Activated CD4-positive, alpha-beta T cell treated with anti-CD3 and anti-CD28 coated beads, Interleukin-2, amount 50 U/mL, for 1 hour (primary cell): ENCODE measurements at places on chromosomes 7 and 10.

- no peak for DNase-seq
These were observed 135.7 kb downstream of the LCOR start for GRCh38 chr10:96967847-96968246.

- DNase-seq = no peak
These were observed 18.1 kb downstream of the VIPR2 start for GRCh38 chr7:159126311-159127260.

DNA sequence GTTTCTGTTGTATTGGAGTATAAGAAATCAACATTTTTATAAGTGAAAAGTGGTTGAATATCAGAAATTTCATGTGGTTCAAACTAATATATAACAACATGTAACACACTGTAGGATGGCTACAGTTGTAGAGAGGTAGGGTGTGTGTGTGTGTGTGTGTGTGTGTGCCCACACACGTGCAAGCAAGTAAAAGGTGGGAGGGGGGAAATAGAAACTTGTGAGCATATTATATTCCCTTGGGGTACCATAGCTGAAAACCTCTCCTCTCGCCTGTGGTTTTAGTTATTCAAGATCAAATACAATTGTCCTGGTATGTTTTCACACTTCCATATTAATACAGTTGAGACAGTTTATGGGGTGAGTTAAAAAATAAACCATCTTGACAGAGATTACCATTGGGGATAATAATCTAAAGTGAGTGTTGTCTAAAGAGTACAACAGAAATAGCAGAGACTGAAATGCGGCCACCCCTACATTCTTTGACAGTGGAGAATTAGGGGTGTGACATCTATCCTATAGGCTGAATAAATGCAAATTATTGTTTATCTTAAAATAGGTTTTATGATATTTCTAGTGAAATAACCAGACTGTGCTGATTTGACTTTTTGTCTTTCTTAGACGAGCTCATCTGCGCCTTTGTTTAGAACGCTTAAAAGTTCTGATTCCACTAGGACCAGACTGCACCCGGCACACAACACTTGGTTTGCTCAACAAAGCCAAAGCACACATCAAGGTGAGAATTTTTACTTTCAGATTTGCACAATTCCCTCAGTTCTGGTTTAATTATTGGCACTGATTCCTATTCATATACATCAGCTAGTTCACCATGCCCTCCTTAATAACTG, 25.9 kb downstream of the SMNDC1 start:
- DNase-seq = no peak

GRCh38 chr7:88254721-88255424, 35.0 kb upstream of the SRI start:
- no peak for DNase-seq

DNA sequence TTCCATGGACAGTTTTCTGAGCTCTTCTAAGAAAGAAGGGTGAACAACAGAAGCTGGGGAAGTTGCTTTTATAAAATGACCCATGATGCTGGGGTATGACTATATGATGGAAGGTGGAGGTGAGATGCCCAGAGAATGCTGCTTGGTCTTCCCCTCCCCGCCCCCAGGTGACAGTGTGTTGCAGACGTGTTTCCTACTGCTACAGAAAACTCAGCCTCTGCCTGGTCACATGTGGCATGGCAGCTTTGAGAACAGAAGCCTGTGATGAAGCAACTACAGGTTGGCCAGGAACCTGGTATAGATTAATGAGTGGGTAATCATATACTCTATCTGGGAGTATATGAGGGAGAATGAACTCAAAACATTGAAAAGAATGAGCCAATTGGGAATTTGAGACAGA, 67.1 kb downstream of the MTURN start:
- no peak for DNase-seq

DNA sequence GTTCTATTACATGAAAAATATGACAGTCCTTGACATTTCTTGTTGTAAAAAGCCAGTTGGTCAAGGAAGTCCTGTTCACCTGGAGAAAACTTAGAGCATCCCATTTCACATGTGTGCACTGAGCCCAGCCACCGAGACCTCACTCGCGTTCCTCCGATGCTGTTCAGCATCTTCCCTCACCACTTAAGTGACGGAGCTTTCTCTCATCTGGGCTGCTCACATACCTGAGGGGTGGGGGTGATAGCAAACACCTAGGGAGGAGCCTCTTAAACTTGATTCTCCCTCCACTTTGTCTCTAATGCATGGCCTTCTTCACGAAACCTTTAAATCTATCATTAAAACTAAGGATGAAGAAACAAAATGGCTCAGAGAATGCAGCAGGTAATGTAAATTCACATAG, 950.2 kb downstream of the GATA3 start:
- no peak for DNase-seq

- DNase-seq = no peak
These were observed 177.2 kb upstream of the INHBA start for GRCh38 chr7:41880107-41880506.

DNA sequence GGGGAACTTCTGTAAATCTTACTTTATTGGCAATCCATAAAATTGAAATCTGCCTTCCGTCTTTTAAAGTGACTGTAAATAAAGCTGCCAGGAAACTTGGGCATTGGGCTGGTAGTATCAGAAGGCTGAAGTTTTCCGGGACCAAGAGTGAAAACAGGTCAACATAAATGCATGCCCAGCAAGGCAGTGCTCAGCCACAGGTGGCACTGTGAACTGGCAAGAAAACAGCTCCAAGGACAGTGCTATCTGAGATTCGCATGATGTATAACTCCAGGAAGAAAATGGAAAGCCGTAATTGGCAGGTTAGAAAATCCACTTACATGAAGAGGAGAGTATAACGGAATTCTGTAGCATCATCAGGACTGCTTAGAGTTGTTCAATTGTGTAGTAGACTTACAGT, 1.9 kb upstream of the INSYN2A start:
- no peak for DNase-seq

DNA sequence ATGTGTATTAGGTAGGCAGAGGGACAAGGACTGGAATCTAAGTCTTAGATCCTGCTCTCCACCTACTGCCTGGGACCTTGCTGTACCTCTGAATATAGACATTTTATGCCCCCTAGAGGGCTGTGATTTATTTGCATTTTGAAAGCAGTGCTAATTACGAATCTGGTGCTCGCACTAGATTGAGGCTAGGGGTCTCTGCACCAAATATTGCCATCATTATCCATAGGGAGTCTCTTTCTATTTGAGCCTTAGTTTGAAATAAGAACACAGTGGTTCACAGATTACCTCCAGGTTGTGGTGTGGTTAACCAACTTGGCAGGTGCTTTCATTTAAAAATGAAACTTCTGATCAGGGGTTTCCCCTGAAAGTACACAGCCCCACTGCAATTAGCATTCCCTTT, 41.8 kb downstream of the CNNM1 start:
- DNase-seq = no peak

- no peak for DNase-seq
These were observed 55.1 kb downstream of the PDZD8 start for GRCh38 chr10:117320050-117320665.

DNA sequence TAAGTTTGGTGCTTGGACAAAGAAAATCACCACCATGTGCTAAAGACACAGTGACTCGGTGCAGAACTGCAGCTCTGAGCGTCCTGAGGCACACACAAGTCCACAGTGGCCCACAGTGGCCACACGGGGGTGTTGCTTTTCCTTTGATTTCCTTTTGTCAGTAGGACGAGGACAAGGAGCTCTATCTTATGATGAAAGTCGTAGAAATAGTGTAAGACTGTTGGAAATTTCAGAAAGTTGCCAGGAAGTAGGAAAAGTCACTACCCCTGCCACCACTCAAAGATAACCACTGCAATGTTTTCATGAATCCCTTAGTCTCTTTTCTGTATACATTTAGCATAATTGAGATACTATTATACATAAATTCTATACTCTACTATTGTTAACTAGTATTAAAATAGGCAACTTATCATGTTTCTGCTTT, 146.0 kb downstream of the TNS3 start:
- no peak for DNase-seq

DNA sequence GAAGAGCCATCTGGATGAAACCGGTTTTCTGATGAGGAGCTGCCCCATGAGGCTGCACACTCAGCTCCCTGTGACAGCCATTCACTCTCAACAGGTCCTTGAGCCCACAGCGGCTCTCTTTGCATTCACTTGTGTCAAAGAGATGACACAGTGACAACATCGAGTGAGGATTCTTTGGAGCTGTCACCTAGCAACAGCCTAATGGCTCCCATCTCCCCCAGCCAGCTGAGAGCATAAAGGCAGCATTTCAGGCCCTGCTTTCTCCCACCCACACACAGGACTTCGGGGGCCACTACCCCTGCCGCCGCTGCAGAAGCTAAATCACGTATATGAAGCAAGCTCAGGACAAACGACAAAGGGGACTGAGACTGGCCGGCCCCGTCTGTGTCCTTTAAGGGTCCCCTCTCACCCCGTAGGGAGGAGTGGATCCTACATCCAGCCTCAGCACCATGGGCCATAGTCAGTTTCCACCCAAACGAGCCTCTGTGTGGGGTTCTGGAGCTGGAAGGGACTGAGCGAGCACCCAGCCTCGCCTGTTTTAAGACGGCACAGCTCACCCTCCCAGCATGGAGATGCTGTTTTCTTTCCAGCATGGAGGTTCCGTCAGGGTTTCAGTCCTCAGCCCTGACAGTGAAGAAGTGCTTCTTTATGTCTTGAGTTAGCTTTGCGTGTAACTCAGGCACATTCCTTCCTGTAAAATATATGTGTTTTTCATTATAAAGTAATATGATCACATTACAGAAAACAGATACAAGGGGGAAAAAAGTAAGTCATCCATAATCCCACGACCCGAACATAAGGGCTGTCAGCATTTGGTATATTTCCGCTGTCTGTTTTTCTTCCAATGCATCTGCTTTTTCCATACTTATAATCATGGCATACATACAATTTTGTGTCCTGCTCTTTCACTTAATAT, 4.9 kb downstream of the CPA4 start:
- DNase-seq = no peak

DNA sequence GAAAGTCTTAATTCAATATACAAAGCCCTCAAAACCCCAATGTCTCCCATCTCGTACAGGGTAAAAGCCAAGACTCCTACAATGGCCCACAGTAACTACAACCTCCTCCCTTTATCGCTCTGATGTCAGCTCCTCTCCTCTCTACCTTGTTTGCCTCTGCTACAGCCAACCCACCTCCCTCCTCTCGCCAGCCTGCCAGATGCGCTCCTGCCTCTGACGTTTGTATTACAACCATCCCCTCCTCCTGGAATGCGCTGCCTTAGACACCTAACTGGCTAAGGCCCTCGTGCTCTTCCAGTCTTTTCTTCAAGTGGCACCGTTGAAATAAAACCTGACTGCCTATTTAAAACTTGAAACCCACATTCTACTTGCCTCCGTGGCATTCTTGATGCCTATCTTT, 115.3 kb upstream of the MYO3A start:
- no peak for DNase-seq

- no peak for DNase-seq
These were observed 16.3 kb downstream of the GCK start for GRCh38 chr7:44172803-44173424.

DNA sequence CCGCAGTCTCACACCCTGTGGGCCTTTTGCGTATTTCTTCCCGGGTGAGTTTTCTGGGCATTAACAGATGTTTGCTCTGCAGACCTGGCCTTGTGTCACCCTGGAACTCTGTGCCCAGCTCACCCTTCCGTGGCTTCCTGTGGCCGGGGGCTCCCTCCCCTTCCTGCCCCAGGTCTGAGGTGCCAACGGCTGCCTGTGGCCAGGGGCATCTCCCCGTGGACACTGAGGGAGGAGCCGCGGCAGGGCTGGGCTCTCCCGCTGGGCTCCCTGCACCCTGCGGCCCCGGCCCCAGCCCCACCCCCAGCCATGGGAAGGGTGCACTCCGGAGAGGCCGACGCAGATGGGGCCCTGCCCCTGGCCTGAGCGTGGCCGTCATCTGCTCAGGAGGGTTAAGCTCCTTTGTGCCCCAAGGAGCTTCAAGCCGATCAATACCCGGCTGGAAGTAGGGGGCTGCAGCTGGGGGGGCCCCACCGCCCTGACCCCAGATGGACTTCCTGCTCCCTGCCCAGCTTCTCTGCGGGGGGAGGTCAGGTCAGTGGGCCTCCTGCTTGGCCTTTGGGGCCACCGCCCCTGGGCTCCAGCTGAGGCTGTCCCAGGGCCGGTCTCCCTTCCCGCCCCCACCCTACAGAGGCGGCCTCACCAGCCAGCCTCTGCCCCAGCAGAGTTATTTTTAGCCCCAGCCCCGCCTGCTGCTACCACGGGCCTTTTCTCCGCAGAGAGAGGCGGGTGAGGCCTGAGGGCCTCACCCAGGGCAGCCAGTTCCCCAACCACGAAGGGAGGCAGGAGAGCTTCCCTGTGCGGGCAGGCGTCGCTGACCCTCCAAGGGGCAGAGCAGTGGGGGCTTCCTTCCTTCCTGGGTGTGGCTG, 24.2 kb downstream of the PWWP2B start:
- DNase-seq = no peak

DNA sequence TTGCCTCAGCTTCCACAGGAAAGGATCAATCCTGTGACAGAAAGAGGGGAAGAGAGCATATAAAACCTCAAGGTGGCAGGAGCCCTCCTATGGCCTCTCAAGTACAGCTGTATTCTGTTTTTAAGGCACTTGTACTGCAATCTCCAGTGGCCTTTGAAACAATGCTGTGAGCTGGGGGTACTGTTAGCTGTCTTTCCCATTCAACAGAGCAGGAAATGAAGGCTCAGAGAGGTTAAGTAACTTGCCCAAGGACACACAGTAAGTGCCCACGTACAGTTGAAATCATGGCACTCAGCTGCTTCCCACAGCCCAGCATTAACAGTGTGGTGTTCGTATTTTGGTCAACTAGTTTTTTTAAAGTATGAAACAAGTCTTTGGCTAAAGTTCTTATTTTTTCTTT, 34.0 kb downstream of the DUSP5 start:
- no peak for DNase-seq

DNA sequence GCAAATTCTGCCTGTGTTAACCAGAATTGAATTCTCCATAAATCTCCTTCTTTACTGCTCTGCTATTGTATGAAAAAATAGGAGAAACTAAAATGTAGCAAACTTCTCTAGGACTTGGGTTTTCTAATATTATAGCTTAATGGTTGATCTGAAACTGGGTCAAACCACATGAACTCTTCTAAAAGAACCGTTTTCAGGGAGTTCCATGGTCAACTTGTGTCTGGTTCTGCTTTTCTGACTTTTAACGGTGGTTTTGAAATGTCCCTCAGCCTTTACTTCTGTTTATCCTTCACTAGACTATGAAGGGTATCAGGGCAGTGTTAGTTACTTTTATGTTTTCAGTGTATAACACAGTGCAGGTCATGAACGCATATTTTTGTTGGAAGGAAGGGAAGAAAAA, 242.2 kb downstream of the TSPAN12 start:
- DNase-seq = no peak
